Stimulated activated CD8-positive, alpha-beta memory T cell treated with anti-CD3 and anti-CD28 coated beads, Interleukin-4, amount 100 ng/mL, for 4 hours (primary cell): ENCODE measurements at places on chromosomes 12 and 14.

- no peak for DNase-seq
Measured at GRCh38 chr14:57293866-57294837, 25.4 kb downstream of the AP5M1 start.

DNA sequence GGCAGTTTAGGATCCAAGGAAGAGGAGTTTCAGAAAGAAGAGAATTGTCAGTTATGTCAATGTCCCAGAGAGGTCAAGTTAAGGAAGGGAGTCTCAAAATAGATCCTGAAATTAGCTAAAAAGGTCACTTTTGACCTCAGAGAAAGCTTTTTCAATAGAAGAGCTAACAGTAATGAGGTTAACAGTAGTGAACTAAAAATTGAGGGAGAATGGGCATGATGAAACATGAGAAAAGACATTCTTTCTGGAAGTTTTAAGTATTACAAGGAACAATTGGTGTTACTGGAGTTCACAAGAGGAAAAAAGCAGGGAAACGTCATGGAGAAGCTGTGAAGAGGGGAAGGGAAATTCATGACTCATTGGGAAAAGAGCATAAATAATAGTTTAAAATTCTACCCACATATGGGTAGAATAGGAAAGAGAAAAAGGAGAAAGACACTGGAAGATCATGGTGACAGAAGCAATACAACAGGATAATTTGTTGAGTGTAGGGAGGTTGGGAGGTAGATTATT, 381.2 kb upstream of the FAR2 start:
- DNase-seq = no peak

DNA sequence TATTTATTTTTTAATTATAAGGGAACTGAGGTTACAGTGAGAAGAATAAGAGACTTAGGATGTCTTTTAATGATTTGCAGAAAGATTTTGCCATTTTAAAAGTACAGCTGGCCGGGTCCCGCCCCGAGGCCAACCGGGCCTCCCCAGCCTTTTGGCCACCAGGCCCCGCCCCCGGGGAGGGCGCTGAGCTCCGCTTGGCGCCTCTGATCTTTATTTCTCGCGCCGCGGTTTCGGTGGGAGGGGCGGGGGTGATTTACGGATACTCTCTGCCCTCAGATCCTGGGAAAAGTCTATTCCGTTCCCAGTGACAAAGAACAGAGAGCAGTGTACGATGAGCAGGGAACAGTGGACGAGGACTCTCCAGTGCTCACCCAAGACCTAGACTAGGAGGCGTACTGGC, 17.7 kb downstream of the ZFYVE26 start:
- no peak for DNase-seq

GRCh38 chr12:132789099-132789471, 27.5 kb upstream of the ANKLE2 start:
- no peak for DNase-seq

DNA sequence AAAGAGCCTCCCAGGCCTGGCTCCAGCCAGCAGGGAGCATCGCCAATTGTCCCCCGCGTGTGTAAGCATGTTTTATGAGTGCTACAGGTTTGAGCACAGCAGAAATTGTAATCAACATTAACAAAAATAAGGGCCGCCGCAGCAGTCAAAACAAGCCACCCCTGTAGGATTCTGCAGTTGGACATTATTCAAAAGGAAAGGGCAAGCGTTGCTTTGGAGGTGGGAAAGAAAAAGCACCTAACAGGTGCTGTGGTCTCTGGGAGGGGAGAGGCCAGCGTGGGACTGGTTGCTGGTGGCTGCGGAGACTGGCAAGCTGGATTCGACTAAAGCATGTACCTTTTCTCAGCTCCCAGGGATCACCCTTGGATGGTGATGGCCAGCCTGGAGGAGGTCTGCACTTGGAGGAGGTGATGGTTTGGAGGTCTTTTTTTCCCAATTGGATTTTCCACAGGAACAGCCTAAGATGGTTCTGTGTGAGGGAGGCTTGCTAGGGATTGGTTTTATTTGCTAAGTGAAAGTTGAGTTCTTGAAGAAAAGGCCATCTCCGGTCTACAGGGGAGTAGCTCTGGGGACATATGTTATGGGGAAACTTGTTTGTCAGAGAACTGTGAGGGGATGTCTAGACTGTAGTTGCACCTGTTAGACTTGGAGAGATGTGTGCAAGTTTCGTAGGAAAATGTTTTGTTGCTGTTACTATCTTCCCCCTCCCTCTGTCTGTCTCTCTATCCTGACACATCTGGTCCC, 2.0 kb downstream of the DYRK2 start:
- no peak for DNase-seq

DNA sequence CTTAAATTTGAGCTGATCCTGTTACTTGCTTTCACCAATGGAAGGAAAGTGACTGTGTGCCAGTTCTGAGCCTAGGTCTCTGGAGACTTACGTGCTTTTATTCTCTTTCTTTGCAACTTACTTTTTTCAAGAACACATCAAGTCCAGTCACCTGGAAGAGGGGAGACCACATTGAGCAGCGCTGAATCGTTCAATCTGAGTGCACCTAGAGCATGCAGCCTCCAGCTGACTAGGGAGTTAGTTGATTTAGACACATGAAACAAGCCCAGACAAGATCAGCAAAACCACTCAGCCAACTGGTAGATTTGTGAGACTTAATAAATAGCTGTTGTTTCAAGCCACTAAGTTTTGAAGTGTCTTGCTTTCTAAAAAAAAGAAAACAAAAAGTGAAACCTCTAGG, 1014.8 kb upstream of the FBXO33 start:
- no peak for DNase-seq

- DNase-seq = no peak
Measured at GRCh38 chr12:65740506-65740872, 83.8 kb upstream of the HMGA2 start.

DNA sequence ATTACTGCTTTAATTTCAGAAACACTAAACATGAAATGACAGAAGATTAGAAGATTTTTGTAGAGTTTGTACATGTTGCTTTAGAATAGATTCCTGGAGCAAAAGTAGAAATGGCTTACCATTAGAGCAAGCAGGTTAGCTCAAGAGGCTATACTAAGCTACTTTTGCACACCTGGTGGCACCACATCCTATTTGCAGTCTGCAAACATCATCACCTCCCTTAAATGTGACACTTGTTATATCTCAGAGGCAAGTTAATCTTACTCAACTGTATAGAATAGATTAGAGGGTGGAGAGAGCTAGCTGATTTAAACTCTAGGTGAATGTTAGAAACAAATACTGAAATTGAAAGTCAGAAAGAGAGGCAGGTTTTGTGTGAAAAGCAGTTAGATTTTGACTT, 30.7 kb upstream of the OR4E1 start:
- DNase-seq = no peak

DNA sequence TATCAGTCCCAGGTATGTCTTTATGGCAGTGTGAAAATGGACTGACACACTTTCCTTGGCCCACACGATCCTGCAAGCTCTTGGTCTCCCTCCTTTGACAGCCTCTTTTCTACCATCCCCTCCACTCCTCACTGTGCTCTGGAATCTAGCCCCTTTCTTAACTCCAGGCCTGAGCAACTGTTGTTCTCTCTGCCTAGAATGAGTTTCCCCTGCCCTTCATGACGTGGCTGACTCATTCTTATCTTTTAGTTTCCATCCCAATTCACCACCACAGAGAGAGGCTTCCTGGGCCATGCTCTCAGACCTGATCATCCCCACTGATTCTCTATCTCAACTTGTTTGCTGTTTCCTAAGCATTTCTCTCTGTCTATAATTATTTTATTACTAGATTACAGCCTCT, 157.4 kb upstream of the HMGA2 start:
- no peak for DNase-seq

DNA sequence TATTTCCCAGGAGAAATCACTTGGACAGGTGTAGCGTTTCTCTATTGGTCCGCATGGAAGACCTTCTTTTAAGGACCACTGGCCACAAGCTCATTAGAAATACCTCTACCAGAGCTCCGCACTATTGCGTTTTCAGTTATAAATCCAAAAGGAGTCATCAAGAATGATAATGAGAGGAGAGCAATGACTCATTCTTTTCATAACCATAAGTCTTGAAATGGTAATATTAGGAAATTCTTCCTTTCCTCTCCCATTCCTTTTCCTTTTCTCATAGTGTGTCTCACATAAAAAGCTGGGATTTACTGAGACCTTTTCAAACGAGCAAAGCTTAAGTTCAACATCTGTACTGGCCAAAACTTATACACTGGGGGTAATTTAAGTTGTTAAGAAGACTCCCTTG, 215.7 kb downstream of the CPNE8 start:
- DNase-seq = no peak

GRCh38 chr14:88983755-88984154, 159.3 kb downstream of the TTC8 start:
- no peak for DNase-seq

GRCh38 chr14:101986953-101987352, 22.6 kb downstream of the DYNC1H1 start:
- DNase-seq = no peak

GRCh38 chr14:33335366-33335765, 396.7 kb downstream of the NPAS3 start:
- no peak for DNase-seq

- DNase-seq = no peak
Measured at GRCh38 chr12:51675071-51675803, 84.2 kb downstream of the SCN8A start.

DNA sequence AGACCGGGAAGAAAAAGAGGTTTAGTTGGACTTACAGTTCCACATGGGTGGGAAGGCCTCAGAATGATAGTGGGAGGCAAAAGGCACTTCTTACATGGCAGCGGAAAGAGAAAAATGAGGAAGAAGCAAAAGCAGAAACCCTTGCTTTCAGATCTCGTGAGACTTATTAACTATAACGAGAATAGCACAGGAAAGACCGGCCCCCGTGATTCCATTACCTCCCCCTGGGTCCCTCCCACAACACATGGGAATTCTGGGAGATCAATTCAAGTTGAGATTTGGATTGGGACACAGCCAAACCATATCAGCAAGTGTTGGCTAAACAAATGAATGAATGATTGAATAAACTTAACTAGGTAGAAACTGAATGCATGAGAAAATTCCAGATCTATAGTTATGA, 85.3 kb upstream of the PARP11 start:
- no peak for DNase-seq

GRCh38 chr14:32166924-32167323, 34.9 kb upstream of the RNU6-7 start:
- DNase-seq = no peak

DNA sequence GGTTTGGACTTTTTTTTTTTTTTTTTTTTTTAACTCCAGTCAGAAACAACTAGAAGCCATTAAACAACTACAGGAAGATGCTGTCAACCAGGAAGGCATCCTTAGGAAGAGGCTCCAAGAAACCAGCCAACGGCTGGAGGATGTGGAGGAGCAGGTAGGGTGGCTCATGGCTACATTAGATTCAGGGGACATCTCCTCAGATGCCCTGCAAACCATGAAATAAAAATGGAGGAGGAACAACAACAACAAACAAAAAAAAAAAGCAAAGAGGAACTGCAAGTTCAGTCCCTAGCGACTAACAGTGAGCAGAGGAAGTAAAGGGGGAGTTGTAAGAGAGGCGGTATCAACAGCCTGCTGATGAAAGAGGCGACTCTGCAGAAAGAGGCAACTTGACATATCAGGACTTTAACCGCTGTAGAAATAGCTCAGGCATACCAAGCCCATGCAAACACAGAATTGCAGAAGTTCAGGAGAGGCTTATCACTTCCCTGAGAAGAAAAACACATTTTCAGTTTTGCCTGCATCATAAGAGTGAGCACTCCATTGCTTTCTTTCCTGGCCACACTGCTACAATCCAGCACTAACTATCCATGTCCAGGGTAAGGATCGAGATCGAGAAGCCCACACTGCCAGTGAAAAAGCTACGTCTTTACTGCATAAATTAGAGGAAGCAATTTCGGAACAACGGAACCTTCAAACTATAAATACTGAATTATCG, 103.5 kb upstream of the BCAT1 start:
- no peak for DNase-seq

DNA sequence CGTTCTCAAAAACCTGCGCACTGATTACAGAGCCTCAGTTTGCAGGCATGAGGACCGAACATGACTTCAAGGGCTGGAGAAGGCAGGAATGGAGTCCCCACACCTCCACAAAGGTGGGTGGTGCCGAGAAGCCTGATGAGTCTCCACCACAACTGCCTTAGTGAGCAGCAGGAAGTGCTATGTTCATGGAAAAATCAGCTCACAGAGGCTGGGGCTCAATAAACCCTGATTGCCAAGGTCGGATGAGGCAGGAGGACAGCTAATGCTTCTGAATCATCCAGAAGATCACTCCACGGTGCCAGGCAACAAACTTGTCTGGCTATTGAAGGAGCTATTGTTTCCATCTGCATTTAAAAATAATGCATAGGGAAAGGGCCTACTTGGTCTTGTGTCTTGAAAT, 31.1 kb downstream of the APPL2 start:
- no peak for DNase-seq

DNA sequence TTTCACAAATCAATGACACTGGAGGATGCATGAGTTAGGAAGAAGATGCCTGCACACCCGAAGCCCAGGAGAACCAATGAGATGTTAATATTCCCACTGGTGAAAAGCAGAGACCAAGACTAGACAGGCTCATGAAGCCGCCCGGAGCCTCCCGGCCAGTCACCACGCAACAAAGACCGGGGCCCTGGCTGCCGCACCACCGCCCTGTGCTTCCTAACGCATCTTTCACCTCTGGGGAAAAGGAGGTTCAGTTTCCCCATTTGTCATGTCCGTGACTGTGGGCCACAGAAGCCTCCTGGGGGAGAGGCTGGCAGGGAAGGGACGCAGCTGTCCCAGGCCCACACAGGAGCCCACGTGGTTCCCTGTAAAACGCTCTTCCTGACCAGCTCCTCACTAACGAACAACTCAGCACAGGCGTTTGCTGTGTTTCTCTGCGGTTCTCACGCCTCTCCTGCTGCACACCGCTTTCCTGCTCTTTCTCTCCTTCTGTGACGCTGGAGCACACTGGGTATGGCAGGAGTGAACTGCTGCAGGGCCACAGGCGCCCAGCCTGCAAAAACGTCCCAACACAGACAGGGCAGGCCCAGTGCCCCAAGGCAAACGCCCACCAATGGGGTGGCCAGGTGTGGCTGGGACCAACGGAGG, 10.8 kb downstream of the RIMBP2 start:
- DNase-seq = no peak
